Hepatic stellate cell (primary cell): ENCODE measurements at places on chromosomes 16 and 17.

GRCh38 chr17:35432176-35433074 is at the start of gene SLFN12:
TSS of gene SLFN12 (minus strand) at chr17:35432500. CDS start at chr17:35423028, 9,472 bp downstream.
- DNase-seq: peak; percentile 78

DNA sequence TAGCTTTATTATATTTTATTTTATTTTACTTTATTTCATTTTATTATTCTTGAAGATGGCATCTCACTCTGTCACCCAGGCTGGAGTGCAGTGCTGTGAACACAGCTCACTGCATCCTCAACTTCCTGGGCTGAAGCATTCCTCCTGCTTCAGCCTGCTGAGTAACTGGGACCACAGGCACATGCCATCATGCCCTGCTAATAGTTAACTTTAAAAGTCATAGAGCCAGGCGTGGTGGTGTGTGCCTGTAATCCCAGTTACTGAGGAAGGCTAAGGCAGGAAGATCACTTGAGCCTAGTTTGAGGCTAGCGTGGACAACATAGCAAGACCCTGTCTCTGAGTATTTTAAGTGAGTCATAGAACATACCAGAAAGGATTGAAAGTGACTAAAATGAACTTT is 38.7 kb downstream of the ESRP2 start:
- no peak for DNase-seq

GRCh38 chr17:68293490-68294195 is 2.3 kb downstream of the ARSG start:
- no peak for DNase-seq

GRCh38 chr17:7560172-7561027 is 1.3 kb upstream of the SENP3 start:
- DNase-seq: no peak

DNA sequence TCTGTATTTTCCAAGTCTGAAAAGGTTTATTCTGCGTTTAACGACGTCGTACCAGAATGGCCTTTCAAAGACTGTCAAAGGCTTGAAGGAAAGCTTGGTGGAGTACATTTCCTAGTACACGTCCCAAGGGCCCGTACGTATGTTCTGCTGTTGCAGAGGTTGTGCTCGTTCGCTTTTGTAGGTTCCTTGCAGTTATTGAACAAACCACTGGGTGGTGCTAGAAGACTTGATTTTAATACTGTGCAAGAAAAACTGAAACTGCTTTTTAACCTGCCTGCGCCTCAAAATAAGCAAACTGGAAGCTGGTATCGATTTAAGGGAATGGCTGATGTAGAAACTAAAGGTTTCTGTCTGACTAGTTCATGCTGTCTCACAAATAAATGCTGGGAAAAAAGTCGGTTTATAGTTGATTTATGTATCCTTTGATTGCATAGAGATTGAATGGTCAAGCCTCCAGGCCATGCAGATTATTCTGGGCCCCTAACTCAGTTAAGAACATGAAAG is 54.6 kb downstream of the USP10 start:
- peak; percentile 70 for DNase-seq

DNA sequence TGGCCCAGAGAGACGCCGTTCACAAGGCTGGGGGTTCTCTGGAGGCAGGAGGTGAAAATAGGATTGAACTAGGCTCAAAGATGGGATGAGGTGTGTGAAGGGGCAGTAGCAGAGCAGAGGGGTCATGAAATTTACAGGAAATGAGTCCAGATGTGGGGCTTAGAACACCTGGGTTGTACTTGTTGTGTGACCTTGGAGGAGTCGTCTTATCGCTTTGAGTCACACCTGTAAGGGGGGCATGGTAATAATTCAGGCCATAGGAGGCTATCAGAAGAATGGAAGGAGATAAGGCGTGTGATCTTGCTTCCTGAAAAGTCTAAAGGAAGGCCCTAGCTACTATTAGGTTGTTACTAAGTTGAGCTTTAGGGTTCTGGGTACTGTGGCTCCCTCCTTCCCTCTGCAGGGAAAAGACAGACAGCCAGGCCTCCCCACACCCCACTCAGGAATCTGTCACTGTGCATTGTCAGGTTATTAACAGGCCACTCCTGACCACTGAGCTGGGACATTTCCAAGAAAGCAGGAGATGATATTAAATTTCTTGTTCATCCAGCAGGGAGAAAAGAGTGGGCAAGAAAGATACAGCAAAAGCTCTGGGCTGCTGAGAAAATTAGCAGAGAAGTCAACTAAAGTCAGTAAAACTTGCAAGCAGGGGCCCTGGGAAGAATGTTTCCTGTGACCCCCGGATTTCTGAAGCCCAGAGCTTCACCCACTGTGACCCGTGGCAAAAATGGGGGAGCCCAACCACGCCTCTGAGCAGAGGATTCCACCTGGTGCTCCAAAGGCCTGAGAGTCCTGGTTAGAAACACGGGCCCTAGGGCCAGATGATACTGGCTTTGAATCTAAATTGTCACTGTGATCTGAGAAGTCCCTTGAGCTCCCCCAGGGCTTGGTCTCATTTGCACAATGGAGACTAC is 6.0 kb upstream of the CDC42EP4 start:
- no peak for DNase-seq

DNA sequence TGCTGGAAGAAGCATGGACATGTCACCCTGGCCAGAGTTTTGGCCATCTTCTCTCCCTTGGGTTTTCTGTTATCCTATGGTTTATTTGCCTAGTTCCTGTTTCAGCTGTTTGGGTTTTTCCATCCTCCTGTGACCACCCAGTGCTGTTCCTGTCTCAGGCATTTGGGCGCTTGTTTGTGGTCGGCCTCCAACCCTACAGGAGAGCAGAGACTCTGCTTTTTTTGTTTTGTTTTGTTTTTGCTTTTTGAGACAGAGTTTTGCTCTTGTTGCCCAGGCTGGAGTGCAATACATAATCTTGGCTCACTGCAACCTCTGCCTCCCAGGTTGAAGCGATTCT is 3.3 kb upstream of the ZC3H7A start:
- no peak for DNase-seq

DNA sequence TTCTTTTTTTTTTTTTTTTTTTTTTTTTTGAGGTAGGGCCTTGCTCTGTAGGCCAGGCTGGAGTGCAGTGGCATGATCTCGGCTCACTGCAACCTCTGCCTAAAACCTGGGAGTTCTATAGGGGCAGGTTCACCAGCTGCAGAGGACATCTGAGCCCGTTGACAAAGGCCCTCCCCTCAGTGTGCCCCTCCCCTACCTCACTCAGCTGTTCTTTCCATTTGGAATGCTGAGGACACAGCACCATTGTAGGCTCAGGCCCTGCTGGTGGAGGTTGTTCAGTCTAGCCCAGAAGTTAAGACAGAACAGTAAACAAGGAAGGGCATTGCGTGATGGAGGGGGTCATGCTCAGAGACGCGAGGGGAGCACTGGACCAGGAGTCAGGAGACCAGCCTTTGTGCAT is 21.8 kb upstream of the KIF19 start:
- no peak for DNase-seq

DNA sequence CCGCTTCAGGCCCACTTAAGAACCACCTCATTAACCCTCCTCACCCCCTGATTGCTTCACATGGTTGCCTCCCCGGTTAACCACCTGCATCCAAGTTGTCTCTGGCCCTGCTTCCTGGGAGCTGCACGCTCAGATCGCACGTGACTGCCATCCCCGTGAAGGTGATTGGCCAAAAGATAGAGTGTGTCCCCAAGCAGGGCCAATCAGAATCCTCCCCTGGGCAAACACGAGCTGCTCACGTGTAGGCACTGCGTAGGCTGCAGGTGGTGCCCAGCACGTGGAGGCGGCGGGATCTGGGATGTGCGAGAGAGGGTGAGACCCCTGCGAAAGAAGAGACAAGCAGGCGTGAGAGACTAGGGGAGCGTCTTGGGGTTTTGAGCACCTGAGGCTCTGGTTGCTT is 111.8 kb upstream of the CRHR1 start:
- no peak for DNase-seq

DNA sequence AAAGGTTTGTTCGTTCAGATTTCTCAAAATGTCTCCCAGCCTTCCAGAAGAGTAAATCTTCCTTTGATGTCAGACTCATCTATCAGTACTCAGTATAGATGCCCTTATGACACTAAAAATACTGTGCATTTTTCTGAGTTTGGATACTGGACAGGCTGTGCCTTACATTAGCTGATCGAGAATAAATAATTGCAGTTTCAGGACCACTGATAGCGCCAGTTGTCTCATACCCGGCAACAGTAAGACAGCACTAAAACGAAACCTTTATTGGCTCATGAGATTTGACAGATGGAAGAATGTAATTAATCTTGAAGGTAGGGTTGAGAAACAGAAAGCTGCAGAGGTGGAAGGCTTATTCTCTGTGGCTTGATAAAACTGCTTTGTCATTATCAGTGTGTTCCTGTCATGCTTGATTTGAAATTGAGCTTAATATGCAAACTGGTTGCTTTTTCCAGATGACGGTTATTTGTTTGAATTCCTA is 1.2 kb downstream of the ATP6V0A1 start:
- peak; percentile 69 for DNase-seq

DNA sequence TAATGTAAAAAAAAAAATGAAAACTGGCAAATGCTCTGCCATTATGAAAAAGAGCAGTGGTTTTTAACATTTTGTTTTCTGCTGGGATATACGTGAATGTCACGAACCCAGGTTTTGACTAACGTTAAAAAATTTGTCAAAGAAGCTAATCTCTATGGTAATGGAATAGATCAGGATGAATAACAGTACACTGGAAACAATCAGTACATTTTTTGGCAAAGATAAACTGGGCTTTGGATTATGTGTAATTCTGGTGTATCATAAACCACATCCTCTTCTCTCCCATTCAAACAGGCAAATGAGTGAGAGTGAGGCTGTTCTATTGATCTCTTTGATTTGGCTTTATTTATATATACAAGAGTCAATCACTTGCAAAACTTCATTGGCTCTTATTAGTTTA is 207.0 kb upstream of the IRX3 start:
- no peak for DNase-seq

DNA sequence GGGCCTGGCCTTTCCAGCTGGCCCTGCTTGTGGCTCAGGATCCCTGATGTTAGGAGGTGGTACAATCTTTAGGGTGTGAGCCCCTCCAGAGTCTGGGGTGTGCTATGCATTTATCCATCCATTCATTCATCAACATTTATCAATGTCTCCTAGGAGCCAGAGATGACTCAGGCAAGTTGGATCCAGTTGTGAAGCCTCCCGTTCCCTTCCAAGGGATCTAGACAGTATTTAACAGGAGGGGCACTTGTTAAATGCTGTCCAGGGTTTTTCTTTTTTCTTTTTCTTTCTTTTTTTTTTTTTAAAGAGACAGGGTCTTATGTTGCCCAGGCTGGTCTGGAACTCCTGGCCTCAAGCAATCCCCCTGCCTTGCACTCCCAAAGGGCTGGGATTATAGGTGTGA is 42.0 kb upstream of the SMPD3 start:
- DNase-seq: no peak

GRCh38 chr17:51733166-51733565 is 425.3 kb downstream of the CA10 start:
- DNase-seq: no peak

DNA sequence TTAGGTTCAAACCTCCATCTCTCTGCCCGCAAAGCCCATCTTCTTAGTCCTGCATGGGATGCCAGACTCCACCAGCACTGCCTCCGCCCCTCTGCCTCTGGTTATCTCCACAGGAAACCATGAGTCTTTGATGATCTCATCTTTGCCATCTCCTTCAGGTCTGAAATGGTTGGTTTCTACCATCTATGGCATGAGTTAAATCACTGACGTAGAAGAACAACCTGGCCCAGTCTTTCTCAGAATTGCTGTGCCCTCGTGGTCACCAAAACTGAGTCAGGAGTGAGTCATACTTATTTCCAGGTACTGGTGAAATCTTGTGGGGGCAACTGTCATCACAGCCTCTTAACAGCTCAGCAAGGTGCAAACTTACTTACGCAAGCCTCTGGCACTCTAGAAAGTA is 468.7 kb upstream of the C16orf82 start:
- no peak for DNase-seq

DNA sequence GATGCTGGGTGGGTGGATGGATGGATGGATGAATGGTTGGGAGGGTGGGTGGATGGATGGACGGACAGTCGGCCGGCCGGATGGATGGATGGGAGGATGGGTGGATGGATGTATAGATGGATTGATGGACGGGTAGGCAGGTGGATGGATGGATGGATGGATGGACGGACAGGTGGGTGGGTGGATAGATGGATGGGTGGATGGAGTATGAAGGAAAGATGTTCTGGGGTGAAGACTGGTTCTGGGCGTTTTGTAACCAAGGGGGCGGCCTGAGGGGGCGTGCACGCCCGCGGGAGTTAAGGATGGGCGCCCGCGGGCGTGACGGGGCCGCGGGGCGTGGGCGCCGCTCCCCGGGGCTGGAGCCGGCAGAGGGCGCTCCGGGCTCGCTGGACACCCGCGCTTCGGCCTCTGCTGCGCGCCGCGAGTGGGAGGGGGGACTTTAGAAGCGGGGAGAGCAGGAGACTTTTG is at the start of gene NECAB2:
Gene NECAB2, plus strand, starts transcription at position 407 of the 468 bp plus-strand sequence. CDS start 405 bp downstream, outside the sequence.
- peak; percentile 81 for DNase-seq

GRCh38 chr17:9226794-9227135 is 205.5 kb downstream of the NTN1 start:
- DNase-seq: no peak
